GM12865 (cell line): ENCODE measurements at places on chromosomes 5 and 9.

- no peak for DNase-seq
Measured at GRCh38 chr5:174606646-174607045, 117.7 kb upstream of the MSX2 start.

GRCh38 chr5:148825716-148826052 lies 727 bp upstream of the ADRB2 start:
- no peak for DNase-seq

DNA sequence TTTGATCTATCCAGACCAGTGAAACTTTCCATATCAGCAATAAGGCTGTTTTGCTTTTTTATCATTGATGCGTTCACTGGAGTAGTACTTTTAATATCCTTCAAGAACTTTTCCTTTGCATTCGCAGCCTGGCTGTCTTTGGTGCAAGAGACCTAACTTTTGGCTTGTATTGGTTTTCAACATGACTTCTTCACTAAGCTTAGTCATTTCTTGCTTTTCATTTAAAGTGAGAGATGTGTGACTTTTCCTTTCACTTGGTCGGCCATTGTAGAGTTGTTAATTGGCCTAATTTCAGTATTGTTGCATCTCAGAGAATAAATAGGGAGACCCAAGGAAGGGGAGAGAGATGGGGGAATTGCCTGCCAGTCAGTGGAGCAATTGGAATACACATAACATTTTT lies 26.4 kb upstream of the CMYA5 start:
- peak; percentile 7 for DNase-seq

- DNase-seq: no peak
Measured at GRCh38 chr9:89550346-89550927, 52.5 kb upstream of the SEMA4D start.

DNA sequence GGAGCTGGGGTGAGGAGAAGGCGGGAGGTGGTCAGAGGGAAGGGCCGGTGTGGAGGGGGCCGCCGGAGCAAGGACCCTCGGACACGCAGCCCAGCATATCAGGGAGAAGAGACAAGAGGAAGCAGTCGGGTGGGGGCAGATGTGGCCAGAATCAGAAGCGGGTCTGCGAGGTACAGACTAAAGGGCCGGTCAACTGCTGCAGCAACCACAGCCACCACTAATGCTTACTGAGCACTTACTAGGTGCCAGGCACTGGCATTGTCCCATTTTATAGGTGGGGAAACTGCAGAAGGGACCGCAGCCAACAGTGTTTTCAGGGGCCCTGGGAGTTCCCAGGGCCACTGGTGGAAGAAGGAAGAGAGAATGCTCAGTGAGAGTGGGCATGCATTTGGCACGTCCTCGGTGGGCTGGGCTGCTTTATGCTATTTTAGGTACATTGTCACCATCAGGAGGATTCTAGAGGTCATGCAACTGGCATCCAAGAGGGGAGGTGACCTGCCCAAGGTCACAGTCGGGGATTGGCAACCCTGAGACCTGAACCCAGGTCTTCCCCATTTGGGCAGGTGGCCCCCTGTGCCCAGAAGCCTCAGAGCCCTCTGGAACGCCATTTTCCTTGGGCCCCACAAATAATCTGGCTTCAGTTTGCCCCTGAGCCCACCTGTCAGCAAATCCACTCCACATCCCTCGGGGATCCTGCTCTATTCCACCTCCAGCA lies 53.4 kb downstream of the DUSP1 start:
- no peak for DNase-seq

DNA sequence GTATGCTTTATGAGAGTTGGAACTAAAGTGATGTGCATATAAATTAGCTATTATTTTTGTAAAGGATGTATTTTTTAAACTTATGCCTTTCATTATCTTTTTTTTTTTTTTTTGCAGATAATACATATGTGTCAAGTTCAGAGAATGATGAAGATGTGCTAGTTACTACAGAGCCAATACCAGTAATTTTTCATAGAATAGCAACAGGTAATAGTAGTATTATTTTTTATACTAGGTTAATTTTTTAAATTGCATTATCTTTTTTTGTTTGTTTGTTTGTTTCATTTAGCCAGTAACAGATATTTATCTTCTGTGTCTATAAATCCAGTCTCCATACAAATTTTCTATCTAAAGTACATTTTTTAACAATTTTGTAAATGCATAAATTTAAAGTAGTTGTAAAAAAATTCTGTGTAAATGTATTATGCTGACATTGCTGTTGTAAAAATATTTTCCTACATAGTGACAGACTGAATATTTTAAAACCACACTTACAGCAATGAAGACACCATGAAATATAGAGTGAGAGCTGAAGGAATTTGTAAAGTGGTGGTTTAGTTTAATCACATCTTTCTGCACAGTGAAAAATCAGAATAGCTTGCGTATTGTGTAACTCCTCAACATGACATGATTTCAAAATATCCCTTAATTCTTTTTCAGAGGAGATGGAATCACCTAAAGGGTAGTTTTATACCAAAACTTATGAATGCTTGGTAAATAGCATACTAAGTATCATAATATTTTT lies 93.3 kb downstream of the PARP8 start:
- DNase-seq: no peak

DNA sequence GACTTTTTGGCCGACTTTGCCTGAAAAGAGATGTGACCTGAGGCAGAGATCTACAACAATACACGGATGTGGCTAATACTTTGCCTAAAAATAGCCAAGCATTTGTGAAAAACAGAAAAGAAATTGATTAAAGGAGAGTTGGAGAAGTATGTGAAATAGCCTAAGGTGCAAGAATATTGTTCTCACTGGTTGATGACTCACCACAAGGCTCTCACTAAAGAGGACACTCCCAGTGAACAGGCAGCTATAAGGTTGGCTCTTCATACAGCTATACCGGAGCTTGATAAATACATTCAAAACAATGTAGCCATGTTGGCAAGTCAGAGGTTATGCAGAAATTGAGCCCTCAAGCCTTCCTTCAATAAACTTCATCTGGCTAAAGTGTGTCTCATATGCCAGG lies 317.2 kb upstream of the GRAMD2B start:
- no peak for DNase-seq

DNA sequence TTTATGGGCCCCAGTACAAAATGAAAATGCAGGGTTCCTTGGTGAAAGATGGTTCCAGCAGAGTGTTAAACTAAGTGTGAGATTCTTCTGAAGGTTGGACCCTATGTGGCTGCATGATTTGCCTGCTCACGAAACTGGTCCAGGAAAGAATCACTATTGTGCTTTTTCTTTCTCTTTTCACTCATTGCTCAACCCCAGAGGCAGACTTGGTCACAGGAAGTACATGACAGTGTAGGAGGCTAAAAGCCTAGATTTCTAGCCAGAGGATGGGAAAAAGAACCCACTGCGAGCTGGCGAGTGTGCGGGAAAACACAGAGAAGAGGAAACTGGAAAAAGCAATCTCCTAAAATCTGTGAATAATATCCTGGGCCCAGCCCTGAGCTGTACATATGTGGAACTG lies 18.6 kb downstream of the SLC36A2 start:
- DNase-seq: peak; percentile 13

DNA sequence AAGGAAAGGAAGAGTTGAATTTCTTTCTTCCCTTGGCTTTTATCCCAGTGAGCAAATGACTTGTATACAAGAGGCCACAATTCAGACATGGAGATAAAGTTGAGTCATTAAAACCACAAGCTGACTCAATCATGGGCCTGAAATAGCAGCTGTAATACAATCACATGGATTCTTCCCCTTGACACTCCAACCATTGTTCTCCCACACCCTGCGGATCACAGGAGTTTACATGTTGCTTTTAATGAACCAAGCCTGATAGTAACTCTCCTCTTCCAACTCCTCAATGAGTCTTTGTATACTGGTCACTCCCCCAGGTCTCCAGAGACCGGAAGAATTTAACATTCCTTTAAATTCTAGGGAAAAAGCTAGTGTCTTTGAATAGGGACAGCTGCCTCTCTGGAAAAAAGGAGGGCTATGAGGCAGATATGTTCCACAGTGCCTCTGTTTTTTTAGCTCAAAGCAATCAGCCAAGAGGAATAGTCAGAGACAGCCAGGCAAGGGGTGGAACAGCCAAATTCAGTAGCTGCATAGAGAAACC lies 32.4 kb downstream of the PCDHGC5 start:
- DNase-seq: no peak

DNA sequence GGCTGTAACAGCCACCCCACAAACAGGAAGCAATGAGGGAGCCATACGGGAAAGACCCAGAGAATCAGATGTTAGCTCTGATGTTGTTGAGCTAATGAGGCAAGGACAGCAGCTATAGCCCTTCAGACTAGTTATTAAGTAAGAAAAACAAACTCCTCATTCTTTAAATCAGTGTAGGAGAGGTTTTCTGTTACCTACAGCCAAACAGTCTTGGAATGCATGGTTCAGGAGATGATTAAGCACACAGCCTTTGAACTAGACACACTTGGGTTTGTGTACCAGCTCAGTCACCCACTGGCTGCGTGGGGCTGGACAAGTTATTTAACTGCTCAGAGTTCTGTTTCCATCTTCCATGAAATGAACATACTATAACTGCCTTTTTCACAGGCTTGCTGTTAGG lies 68.1 kb downstream of the SPOCK1 start:
- DNase-seq: no peak

DNA sequence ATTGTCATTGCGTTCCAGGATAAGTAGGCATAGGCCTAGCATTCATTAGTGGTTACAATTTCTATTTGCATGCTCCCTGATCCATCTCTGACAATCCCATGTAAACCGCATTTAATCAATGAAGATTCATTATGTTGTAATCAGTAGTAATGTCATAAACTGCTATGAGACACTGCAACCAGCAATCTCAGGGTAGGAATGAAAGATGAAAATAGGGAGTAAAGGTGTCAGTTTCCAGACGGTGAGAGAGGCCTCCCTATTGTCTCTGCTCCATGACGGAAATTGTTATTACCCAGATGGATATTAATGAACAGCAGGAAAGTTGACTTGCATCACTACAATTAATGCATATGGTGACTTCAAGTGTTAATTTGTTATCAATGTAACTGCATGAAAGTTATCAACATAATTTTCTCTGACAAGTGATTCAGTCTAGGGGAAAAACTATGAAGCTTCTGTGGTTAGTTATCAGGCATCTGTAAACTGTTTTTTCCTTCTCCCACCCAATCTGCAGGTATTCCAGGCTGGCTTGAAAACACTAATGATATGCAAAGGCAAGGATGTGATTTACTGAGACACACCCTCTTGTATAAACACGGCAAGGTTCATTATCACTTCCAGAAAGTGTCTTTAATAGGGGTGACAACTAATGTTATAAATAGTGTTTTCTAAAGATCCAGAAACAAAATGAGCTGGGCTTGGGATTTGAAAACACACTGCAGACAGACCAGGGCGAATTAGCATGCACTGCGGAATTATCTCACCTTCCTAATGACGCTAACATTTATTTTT lies 73.5 kb downstream of the ZNF622 start:
- DNase-seq: no peak

DNA sequence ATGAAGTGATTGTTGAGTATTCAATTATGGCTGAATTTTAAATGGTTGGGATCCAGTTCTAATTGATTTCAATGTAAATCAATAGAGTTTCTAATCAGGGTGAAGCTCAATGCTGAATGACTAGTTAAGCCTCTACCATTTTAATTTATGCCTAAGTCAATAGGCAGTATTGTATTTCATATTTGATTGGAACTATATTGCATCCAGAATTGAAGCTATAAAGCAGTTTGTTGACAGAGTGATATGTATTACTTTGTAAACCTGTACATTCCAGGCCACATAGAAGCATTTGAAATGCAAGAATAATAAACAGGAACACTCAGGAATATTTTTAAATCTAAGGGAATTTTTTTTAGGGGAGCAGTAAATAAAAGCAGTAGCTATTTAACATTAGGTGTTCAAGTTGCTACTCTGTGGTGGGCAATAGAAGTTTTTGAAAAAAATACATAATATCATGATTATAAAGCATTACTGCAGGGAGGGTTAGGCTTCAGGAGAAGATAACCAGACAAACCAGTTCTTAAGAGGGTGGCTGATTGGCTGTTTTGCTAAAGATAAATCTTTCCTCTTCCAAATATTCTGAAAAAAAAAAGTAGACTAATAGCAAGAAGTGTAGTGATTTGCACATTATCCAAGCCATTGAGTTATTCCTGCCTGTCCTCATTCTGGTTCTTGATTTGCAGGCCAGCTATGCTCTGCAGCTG lies 492.0 kb upstream of the MEF2C start:
- no peak for DNase-seq

DNA sequence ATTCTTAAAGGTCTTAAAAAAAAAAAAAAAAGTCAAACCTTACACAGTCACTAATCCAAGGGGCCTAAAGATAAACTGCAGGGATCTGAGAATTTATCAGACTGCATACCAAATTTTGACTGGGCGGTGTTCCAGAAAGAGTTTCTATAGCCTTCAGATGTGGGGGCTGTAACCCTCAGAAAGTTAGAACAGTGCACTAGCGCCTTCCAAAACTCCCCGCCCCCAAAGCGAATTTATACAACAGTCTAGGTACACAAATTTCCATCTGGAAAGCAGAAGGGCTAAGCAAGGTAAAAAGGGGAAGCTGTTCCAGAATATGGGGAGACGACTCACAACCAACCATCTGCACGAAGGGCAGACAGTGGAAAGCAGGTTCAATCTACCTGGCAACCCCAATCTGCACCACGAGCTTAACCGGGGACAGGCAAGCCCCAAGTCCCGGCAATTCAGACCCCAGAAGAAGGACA lies 813 bp downstream of the ERMP1 start:
- no peak for DNase-seq

GRCh38 chr9:115130176-115130575 lies 12.2 kb upstream of the TNC start:
- DNase-seq: no peak

GRCh38 chr5:175853573-175854230 lies 17.7 kb upstream of the CPLX2 start:
- no peak for DNase-seq

DNA sequence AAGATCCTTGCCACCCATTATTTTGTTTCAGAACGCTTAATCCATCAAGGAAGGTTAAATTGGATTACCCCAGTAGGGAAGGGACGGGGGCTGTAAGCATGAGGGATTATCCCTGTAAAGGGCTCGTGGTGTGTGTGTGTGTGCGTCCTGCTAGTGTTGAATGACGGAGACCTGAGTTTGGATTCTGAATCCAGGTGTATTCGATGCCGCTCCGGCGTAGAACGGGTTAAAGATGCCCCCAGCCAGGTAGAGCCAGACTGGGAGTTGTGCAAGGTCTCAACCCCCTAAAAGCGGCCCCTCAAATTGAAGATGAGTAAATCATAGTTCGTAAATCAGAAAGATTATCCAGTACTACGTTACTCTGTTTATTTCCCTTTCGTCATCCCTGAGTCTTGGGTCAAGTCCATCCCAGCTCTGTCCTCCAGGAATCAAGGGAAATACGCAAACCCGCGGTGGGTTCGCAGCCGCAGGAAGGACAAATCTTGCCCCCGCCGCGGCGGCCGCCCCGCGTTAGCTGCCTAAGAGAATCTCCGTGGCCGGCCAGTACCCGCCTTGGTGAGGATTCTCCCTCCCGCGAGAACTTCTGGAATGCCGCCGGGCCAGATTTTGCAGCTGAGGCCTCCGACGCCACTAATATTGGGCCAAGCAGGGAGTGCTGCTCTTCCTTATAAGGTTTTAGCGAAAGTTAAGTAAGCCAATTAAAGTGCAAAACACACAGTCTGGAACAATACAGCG lies 586 bp upstream of the MTAP start:
- peak; percentile 49 for DNase-seq
